Upper lobe of left lung (tissue), 6 donors: ENCODE measurements at places on chromosomes 4 and X. TPM values are rescaled to one million over a fixed set of nuclear protein-coding genes. Genes with fewer than 3 reads are reported as not detected.

Gene TLR1
- 41.9 TPM for total RNA-seq

Gene ESX1
- total RNA-seq: not detected

Gene NPY2R
- not detected for total RNA-seq

Gene SASH3
- total RNA-seq: 44.0 TPM

Gene CCSER1
- total RNA-seq: 24.9 TPM

Gene NRK
- 0.10 TPM for total RNA-seq

Gene PRDM5
- total RNA-seq: 14.8 TPM

Gene YTHDC1
- total RNA-seq: 66.5 TPM

Gene AADAT
- 4.8 TPM for total RNA-seq
